ENCODE measurements at places on chromosomes 16 and 17. TPM values are rescaled to one million over a fixed set of nuclear protein-coding genes. Genes with fewer than 3 reads are reported as not detected.

Gene IL17C
- total RNA-seq, result not detected

Gene KIF2B
- not detected for total RNA-seq

Gene PDILT
- total RNA-seq, result not detected

Gene GINS2
- total RNA-seq, result 25.1 TPM

Gene TERB1
- 0.46 TPM for total RNA-seq

Gene MT1A
- not detected for total RNA-seq

Gene CLDN7
- 86.7 TPM for total RNA-seq

Gene TMEM106A
- total RNA-seq, result 0.70 TPM

Gene CIBAR2
- total RNA-seq, result not detected

Gene GEMIN4
- 29.0 TPM for total RNA-seq

Gene DNAH3
- 0.56 TPM for total RNA-seq

Gene KRTAP2-1
- total RNA-seq, result not detected

Gene GAS2L2
- not detected for total RNA-seq

Gene PRKCB
- not detected for total RNA-seq

Gene ARHGAP44
- 1.3 TPM for total RNA-seq

Gene PDIA2
- not detected for total RNA-seq

Gene MAP2K3
- 34.6 TPM for total RNA-seq

Gene KRT33B
- not detected for total RNA-seq

Gene C16orf95
- 1.7 TPM for total RNA-seq

Gene TANGO6
- 9.0 TPM for total RNA-seq

Gene CORO1A
- 16.2 TPM for total RNA-seq

Gene TP53TG3C
- not detected for total RNA-seq

Gene ZNF750
- 26.7 TPM for total RNA-seq

Gene COL1A1
- 109 TPM for total RNA-seq

Gene PPP1R27
- total RNA-seq, result not detected

Gene ALDH3A1
- 62.1 TPM for total RNA-seq

Gene CLEC10A
- total RNA-seq, result not detected

Gene CCL3
- not detected for total RNA-seq

Gene KRTAP3-1
- total RNA-seq, result not detected

Gene AANAT
- not detected for total RNA-seq

Gene GLIS2
- 3.2 TPM for total RNA-seq

Gene KRTAP9-8
- total RNA-seq, result not detected

Gene CDK3
- total RNA-seq, result not detected

Gene ACE
- total RNA-seq, result not detected

Gene VTN
- not detected for total RNA-seq

Gene CWC25
- 8.5 TPM for total RNA-seq

Gene CAVIN1
- total RNA-seq, result 255 TPM

Gene CHTF18
- total RNA-seq, result 24.5 TPM

Gene TEX19
- not detected for total RNA-seq

Gene SAMD14
- not detected for total RNA-seq

Gene UBE2Z
- total RNA-seq, result 58.4 TPM
